Stimulated activated CD8-positive, alpha-beta memory T cell treated with anti-CD3 and anti-CD28 coated beads, Interleukin-15, amount 100 ng/mL, for 24 hours (primary cell): ENCODE measurements at places on chromosomes 12 and 14.

- no peak for DNase-seq
These were observed 162.9 kb downstream of the LRIG3 start for GRCh38 chr12:58757422-58757821.

GRCh38 chr14:85313560-85314207 lies 216.3 kb upstream of the FLRT2 start:
- DNase-seq = no peak

DNA sequence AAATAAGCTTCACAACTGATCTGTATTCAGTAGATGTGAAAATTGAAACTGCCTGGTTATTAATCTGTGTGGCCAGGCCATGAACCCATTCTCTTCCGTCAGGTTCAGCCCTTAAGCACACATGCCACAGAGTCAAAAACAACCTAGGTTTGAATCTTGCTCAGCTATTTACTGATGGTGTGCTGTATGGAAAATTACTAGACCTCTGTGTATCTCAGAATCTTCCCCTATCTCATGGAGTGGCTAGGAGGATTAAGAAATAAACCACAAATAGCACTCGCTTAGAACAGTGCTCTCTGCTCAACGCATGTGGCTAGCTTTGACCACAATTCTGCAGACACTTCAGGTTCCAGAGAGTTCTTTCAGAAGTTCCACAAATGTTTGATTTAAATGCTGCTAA lies 240.7 kb upstream of the PLEKHG7 start:
- no peak for DNase-seq

GRCh38 chr12:103469719-103470118 lies 26.0 kb downstream of the C12orf42 start:
- no peak for DNase-seq

- no peak for DNase-seq
These were observed 57.9 kb downstream of the PPP2R5C start for GRCh38 chr14:101819251-101819990.

GRCh38 chr14:92494512-92494911 lies 19.1 kb upstream of the RIN3 start:
- no peak for DNase-seq

DNA sequence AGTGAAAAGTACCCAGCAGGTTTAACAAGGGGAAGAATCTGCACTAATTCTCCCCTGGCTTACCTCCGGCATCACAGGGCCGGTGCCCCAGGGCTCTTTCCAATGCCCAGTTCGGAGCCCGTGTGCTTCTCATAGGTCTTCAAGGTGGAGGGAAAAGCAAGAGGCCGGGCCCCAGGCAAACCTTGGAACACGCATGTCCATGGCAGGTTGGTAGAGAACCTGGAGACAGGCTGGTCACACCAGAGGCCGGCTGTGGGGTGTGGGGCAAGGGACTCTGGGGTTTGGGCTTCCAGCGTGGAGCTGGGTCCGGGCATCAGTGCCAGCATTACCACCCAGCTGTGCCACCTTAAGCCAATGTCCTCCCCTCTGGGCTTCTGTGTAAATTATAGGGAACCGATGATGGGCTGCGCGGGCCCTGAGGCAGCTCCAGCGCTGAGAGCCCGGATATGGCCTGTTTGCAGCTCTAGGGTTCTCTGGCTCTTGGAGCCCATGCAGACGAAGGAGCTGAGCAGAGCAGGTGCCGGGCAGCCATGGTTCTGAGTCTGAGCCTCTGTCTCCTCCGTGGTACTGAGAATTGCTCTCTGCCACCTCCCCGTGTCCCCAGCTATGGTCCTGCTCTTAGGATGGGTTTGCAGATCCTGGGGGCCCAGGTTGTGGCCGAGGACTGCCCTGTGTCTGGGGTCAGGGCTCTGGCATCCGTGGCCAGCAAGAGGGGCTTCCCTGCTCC lies 197.0 kb upstream of the C14orf180 start:
- DNase-seq = no peak

DNA sequence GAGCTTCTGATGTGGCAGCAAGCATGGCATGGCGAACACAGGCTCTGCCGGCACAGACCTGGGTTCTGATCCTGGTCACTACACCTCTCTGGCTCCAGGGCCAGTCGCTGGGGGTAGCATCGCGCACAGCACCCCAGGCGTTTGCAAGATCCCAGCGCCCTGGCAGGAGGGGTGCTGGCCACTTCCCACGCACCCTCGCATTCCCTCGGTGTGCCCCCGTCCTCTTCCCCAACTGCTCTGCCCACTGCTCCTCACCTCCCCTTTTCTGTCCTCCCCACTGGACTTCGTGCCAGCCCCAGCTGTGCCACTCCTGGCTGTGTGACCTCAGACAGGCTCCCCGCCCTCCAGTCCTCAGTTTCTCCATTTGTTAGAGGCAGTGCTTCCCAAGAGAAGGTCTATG lies 2.8 kb downstream of the CDK2AP1 start:
- no peak for DNase-seq

- no peak for DNase-seq
These were observed 193.9 kb upstream of the PLXNC1 start for GRCh38 chr12:93954166-93955112.

DNA sequence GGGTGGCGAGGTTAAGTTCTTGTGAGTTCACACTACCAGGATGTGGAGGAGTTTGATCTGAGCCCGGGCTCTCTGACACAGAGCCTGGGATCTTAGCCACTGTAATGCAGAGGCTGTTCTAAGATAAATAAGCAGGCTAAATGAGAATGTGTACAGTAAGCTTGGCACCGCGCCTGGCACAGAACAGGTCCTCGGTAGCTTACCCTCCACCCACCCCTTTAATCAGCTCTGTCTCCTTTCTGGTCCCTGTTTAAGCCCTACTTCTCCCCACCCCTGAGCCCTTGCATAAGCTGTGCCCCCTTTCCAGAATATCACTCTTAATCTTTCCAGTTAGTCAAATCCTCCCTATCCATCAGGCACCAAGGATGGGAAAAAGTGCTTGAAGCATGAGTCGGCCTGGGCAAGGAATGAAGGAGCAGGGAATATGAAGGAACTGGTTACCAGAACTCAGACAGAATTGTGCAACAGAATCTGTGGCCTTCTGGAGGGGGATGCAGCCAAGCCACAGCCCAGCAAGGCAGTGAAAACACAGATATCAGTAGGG lies 32.8 kb upstream of the CMKLR1 start:
- no peak for DNase-seq

GRCh38 chr14:100410056-100410565 lies 87.0 kb downstream of the SLC25A47 start:
- no peak for DNase-seq

DNA sequence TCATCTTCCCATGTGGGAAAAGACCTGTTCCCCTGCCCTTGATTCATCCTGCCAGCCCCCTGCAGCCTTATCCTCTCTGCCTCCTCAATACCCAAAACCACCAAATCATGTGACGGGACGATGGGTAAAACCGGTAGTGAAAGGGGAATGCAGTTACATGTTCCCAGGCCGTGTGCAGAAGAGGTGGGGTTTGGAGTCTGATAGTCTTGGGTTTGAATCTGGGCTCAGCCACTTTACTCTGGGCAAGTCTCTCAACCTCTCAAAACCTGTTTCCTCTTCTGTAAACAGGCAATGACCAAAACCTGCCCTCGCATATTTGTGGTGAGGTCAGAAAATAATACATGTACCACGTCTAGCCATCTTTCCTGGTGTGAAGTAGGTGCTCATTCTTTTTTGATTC lies 123.0 kb downstream of the PLXNC1 start:
- no peak for DNase-seq

GRCh38 chr12:71556875-71557274 lies 106.8 kb downstream of the ZFC3H1 start:
- DNase-seq = no peak

DNA sequence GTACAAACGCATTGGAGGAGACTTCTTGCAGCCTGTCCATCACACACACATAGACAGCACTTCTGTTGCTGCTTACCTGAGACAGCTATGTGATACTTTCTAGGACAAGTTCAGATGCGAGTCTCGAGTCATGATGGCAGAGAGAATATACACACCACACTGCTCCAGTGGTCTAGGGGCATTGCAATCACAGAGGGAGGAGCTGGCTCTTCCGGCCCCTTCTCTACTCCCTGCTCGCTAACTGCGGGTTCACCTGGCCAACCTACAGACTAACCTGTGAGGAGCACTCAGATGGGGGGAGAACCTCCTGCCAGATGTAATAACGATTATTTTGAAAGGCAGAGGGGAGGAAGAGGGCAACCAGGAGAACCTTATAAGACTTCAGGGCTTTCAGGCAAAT lies 30.7 kb downstream of the EMP1 start:
- DNase-seq = no peak

DNA sequence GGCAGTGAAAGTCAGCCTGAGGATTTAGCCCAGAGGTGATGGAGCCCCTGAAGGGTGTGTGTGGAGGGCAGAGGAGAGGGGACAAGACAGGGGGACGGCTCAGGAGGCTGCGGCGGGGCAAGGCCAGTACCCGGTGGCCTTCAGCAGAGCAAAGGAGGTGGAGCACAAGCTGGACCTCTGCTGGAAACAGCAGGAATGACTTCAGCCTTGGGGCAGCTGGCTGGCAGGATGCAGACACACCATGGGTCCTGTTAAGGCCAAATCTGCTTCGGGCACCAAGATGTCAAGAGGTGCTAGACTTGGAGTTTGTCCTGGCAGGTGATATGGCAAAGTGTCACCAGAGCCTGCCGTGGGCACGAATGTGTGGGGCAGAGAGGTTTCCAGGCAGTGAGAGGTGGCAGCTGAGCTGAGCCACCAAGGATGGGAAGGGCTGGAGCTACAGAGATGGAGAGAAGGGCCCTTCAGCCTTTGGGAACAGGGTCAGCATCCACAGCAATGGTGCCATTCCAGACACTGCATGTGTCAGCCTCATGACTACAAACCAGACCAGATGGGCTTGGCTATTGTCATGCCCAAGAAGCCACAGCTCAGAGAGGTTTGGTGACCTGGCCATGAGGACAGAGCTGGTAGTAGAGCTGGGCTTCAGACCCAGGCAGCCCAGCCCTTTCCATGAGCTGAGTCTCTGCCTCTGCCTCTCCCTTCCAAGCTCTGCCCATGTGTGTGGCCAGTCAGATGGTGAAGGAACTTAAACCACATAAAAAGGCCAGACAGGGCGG lies 91.9 kb downstream of the LGMN start:
- no peak for DNase-seq
